ENCODE measurements at places on chromosomes 6 and 20.

DNA sequence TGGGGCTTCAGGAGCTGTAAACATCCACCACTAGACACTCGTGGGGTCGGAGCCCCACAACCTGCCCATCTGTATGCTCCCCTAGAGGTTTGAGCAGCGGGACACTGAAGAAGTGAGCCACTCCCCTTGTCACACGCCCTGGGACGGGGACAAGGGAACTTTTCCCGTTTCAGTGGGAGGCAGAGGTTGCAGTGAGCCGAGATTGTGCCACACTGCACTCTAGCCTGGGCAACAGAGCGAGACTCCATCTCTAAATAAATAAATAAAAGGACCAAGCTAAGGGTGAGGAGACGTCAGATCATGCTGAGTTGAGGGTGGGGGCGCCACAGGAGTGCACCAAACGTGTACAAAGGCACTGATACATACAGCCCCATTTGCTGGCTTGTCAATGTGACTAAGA, 8.4 kb downstream of the ZCCHC3 start:
- H3K36me3 ChIP-seq: no peaks in the 10 kb centered on the region
- no peak overlapping the region for H3K27ac ChIP-seq
- no peak overlapping the region for H3K4me3 ChIP-seq
- peaks cover 6% of the 10 kb centered on the region for H3K4me1 ChIP-seq
- no peak for DNase-seq

- peaks cover 4% of the 10 kb centered on the region for H3K4me1 ChIP-seq
- peak; percentile 74 for DNase-seq
- no peaks in the 10 kb centered on the region for H3K36me3 ChIP-seq
- H3K4me3 ChIP-seq: no peak overlapping the region
Observed at GRCh38 chr6:151014404-151015100, 149.1 kb downstream of the MTHFD1L start.

DNA sequence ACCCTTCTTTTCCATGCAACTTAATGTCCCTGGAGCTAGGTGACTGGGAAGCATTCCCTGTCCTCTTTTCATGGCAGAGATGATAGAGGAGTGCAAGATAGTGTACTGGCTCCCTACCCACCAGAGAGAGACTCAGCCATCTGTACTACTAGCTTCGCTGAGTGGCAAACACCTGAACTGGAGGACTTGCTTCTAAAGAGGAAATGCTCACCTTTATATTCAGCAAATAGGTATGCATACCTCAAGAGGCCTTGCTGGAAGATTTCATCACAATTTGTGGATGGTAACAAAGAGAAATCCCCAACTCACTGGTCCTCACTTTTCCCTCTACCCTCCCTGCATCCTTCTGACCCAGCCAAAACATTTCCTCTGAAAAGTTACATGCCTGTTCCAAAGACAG, 124.1 kb downstream of the FOXA2 start:
- no peak overlapping the region for H3K4me3 ChIP-seq
- DNase-seq: no peak
- H3K36me3 ChIP-seq: no peaks in the 10 kb centered on the region
- H3K4me1 ChIP-seq: no peaks in the 10 kb centered on the region

DNA sequence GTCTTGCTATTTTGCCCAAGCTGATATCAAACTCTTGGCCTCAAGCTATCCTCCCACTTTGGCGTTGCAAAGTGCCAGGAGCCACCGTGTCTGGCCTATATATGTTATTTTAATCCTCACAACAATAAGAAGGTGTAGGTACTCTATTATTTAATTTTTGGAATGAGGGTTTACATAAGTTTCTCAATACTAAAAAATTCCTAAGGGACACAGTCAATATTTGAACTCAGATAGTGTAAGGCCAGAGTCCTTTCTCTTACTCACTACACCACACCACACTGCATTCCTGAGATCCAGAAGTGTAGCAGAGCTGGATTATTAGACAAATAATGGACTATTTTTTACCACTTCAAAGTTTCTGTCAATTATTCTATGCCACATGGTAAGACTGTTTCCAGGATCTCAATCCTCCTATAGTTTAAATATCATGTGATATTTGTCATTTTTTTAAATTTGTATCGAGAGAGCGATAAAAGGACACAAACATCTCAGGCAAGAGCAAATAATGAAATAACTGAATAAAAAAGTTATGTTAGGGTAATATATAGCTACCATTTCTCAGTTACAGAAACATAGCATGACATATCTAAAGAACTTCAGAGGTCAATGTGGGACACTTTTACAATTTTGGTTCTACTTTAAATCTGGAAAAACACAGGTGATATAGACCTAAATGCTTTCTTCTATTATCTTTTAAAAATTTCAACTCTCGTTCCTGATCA, 162.2 kb upstream of the THEMIS start:
- no peaks in the 10 kb centered on the region for H3K4me1 ChIP-seq
- H3K27me3 ChIP-seq: no peaks in the 10 kb centered on the region
- no peak overlapping the region for H3K27ac ChIP-seq
- H3K36me3 ChIP-seq: no peaks in the 10 kb centered on the region

DNA sequence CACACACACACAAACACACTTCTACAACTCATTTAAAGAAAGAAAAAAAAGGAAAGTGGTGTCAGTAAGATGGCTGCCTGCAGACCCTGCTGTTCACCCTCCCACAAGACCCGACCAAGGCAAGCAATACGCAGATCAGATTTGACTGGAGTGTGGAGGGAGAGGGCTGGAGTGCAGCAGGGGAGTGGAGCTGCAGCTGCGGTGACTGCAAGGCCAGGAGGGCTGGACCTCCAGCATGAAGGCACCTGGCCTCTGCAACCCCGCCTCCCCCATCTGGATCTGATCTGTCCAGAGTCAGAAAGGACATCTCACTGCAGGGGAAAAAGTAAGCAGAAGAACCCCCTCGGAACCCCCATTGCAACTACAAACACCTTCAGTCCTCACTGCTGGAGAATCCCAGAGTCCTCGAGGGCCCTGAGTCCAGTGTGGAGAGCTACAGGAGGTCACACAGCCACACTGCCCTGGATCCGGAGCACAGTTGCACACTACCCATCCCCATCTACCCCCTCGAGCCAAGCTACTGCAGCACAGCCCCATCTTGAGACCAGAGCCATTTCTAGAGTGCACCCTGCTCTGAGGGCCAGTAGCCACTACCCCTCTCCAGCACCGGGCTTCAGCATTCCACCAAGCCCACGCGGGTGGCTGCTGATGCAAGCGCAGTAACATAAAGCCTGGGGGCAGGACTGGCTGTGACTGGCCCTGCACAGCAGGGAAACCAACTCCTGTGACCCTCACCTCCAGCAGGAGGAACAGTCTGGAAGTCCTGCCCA, 41.9 kb upstream of the SRSF6 start:
- H3K27ac ChIP-seq: no peak overlapping the region
- no peak overlapping the region for H3K4me3 ChIP-seq
- no peaks in the 10 kb centered on the region for H3K36me3 ChIP-seq
- no peak for DNase-seq

GRCh38 chr6:45663251-45664221, 285.8 kb upstream of the SUPT3H start:
- H3K27ac ChIP-seq: no peak overlapping the region
- H3K4me3 ChIP-seq: no peak overlapping the region
- H3K36me3 ChIP-seq: no peaks in the 10 kb centered on the region
- DNase-seq: peak; percentile 16
- H3K27me3 ChIP-seq: no peaks in the 10 kb centered on the region
- peaks cover 2% of the 10 kb centered on the region for H3K4me1 ChIP-seq

- H3K4me3 ChIP-seq: no peak overlapping the region
- H3K27ac ChIP-seq: no peak overlapping the region
- no peaks in the 10 kb centered on the region for H3K27me3 ChIP-seq
- no peaks in the 10 kb centered on the region for H3K36me3 ChIP-seq
- DNase-seq: no peak
Observed at GRCh38 chr6:131840936-131841583, 33.2 kb downstream of the ENPP1 start.

DNA sequence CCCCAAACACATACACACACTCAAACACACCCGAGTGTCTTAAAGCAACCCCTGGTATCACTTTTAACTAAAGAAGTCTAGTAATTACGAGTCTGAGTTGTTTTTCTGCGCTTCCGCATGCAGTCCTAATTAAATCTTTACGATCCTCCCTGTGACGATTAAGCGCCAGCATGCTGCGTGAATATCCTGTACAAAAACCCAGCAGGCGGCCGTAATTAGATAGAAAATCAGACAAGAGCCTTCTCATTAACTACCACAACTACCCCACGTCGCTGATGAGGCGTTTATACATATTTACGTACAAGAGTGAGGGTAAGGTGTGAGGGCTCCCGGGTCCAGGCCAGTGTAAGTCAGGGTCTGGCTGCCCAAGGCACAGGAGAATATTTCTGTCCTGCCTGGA, 8.1 kb downstream of the TFAP2B start:
- H3K36me3 ChIP-seq: no peaks in the 10 kb centered on the region
- no peaks in the 10 kb centered on the region for H3K4me1 ChIP-seq
- no peak overlapping the region for H3K4me3 ChIP-seq
- H3K27ac ChIP-seq: no peak overlapping the region
- H3K27me3 ChIP-seq: no peaks in the 10 kb centered on the region

- no peak for DNase-seq
- no peak overlapping the region for H3K27ac ChIP-seq
- H3K4me1 ChIP-seq: no peaks in the 10 kb centered on the region
- H3K36me3 ChIP-seq: no peaks in the 10 kb centered on the region
Observed at GRCh38 chr6:163613668-163614067, 199.2 kb downstream of the QKI start.

DNA sequence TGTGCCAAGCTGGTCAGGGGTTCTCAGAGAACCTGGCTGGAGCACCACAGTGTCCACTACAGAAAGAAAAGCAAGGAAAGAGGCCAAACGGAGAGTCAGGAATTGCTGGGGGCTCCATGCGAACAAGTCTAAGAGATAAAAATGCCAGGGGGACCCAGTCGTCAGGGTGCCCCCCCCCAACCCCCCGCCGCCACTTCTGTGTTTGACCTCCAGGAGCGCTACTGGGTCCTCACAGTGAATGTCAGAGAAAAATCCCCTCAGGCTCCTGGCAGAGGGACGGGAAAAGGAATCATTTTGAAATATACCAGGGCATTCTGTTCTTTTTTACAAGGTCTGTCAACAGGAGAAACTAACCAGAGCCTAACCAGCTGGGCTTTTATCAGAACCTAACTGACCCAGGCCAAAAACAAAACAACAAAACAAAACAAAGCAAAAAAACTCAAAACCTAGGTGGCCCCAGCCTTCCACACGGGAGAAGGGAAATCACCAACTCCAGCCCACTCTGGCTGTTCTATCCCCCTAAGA, 17.9 kb upstream of the NELFCD start:
- no peak for DNase-seq
- no peak overlapping the region for H3K4me3 ChIP-seq
- no peaks in the 10 kb centered on the region for H3K27me3 ChIP-seq
- H3K4me1 ChIP-seq: no peaks in the 10 kb centered on the region
- no peaks in the 10 kb centered on the region for H3K36me3 ChIP-seq

- H3K27me3 ChIP-seq: no peaks in the 10 kb centered on the region
- H3K27ac ChIP-seq: no peak overlapping the region
- no peak overlapping the region for H3K4me3 ChIP-seq
- no peaks in the 10 kb centered on the region for H3K36me3 ChIP-seq
- H3K4me1 ChIP-seq: no peaks in the 10 kb centered on the region
Observed at GRCh38 chr20:33148040-33148439, 19.9 kb upstream of the BPIFA2 start.

GRCh38 chr20:56244259-56244658, 4.3 kb upstream of the MC3R start:
- H3K27ac ChIP-seq: no peak overlapping the region
- no peak overlapping the region for H3K4me3 ChIP-seq
- DNase-seq: no peak
- no peaks in the 10 kb centered on the region for H3K36me3 ChIP-seq
- H3K4me1 ChIP-seq: no peaks in the 10 kb centered on the region

DNA sequence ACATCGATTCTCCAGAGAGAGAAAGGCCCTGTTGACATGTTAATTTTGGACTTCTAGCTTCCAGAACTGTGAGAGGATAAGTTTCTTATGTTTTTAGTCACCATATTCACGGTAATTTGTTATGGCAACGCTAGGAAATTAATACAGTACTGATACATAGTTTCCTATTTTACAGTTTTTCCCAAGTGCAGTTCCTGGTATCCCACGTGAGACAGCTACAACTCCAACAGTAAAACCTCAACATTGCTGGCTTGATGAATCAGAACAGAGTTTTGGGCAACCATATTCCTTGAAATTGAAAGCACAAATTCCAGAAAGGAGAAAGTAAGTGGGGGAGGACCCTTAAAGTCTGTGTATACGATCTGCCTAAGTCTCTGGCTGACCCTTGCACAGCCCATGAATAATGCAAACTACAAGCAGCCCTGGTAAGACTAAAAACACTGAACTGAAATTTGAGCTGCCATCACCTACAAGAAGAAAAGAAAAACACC, 505.1 kb upstream of the NRSN1 start:
- H3K36me3 ChIP-seq: no peaks in the 10 kb centered on the region
- H3K4me1 ChIP-seq: no peaks in the 10 kb centered on the region
- H3K27ac ChIP-seq: no peak overlapping the region
- DNase-seq: no peak
- H3K27me3 ChIP-seq: no peaks in the 10 kb centered on the region
- H3K4me3 ChIP-seq: no peak overlapping the region

GRCh38 chr6:81145506-81145905, 607.0 kb downstream of the TENT5A start:
- no peaks in the 10 kb centered on the region for H3K4me1 ChIP-seq
- no peaks in the 10 kb centered on the region for H3K36me3 ChIP-seq
- no peaks in the 10 kb centered on the region for H3K27me3 ChIP-seq

DNA sequence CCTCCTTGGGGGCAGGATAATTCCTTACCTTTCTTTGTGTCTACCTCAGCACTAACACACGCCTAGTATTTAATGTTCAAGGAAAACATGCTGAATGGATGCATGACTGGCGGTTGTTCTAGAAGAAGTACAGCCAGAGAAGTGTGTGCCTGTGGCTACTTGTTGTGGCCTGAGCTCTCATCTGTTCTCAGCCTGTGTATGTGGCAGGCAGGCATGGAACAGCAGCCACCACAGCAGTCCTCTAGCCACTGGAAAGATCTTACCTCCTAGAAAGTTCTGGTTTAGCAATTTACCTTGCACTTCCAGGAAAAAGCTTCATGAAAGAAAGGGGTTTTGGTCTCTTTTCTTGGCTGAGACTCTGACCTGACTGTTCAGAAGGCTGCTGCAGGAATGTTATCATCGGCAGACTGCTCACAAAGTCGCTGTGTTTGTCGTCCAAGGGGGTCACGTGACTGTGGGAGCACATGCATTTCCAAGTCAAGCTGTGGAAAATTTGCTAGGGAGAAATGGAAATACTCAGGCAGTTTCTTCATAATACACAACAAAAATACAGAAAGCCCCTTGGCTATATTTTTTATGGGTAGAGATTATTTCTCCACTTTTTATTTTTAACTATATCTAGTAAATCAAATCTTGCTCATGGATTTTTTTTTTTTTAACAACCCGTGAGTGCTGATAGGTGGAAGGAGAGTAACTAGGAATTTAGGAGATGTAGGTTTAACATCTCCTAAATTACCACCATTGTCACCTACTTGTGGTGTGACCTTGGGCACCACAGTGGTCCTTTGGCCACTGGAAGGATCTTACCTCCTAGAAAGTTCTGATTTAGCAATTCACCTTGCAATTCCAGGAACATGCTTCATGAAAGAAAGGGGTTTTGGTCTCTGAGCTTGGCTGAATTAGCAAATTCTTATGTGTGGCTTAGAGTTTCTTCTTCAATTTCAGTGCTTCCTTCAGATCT, 110.8 kb upstream of the GPR6 start:
- no peaks in the 10 kb centered on the region for H3K36me3 ChIP-seq
- H3K4me1 ChIP-seq: peaks cover 13% of the 10 kb centered on the region
- peak overlapping the region; percentile 81 for H3K27ac ChIP-seq
- H3K27me3 ChIP-seq: no peaks in the 10 kb centered on the region

Data from ovary (tissue), 10 donors.